ENCODE measurements at places on chromosomes 13 and 19.
A peak's percentile ranks its signal among the peaks of the same experiment; 100 is the strongest.

DNA sequence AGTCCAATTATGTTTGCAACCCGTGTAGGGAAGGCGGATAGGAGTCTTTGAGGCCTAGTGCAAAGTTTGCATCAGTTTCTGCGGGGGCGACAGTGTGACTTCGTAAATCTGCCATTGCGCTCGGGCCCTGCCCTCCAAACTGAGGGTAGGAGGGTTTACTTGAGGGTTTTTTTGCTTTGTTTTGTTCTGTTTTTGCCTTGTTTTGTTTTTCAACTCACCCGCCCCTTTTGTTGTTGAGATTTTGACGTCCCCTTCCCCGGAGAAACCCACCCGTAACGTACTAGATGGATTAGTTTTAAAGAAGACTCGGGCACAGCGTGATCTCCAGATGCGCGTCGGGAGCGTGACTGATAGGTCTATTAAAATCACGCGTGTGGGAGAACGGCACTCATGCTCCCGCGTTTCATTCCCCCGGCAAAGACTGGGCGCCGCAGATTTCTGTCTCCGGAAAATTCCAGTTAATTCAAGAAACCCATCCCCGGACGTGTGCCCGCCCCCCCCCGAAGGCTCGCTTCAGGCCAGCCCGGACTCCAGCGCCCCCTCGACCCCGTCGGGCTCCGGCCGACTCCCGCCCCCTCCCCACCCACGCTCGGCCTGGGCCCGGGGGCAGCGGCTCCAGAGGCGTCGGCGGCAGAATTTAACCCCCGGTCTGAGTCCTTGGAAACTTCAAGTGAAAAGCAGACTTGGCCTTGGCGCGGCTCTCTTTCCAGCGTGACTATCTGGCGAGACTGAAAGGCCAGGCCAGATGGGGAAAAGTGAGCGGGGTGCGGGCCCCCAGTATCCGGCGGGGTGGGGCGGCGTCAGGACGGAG, 5.0 kb downstream of the SOX1 start:
- peaks cover 17% of the 10 kb centered on the region for H3K4me1 ChIP-seq
- H3K27me3 ChIP-seq = no peaks in the 10 kb centered on the region
- DNase-seq = no peak
- no peak overlapping the region for H3K27ac ChIP-seq
- H3K36me3 ChIP-seq = peaks cover 34% of the 10 kb centered on the region

DNA sequence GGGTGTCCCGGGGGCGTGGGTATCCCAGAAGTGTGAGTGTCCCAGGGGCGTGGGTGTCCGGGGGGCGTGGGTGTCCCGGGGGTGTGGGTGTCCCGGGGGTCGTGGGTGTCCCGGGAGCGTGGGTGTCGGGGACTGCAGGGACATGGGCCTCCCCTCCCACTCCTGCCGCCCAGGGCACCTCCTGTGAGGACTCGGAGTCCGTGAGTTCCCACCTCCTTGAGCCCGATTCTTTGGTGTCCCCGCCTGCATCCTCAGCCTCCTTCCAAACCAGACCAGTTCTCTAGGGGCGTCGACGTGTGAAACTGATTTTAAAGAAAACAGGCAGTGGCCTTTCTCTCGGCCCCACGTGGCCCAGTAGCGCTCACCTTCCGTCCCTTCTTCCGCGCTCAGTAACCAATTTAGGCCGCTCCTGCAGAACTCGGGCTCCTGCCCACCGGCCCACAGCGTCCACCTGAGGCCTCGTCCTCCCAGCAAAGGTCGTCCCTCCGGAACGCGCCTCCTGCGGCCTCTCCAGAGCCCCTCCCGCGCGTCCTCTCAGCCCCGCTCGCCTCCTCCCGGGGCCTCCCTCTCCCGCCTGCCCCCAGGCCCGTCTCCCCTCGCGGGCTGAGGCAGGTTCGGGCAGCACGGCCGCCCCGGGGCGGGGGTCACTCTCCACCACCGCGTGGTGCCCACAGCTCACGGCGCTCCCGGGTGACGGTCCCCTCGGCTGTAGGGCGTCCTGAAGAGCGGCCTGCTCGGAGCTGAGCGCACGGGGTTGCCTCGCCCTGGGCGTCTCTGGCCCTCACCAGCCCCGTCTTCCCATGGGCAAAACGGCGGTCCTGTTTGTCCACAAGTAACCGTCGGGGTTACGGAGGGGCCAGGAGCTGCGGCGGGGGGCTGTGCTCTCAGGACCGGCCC, 3.8 kb downstream of the F7 start:
- no peaks in the 10 kb centered on the region for H3K36me3 ChIP-seq
- DNase-seq = no peak
- H3K27ac ChIP-seq = no peak overlapping the region
- no peak overlapping the region for H3K4me3 ChIP-seq

GRCh38 chr19:49441210-49441959, at the start of gene SLC17A7:
Gene SLC17A7, minus strand, starts transcription at chr19:49441527. Its CDS starts 148 bp downstream, at chr19:49441379.
- peaks cover under 1% of the 10 kb centered on the region for H3K36me3 ChIP-seq
- DNase-seq = peak; percentile 65
- H3K4me1 ChIP-seq = peaks cover 14% of the 10 kb centered on the region
- H3K27ac ChIP-seq = no peak within 1 kb of the TSS
- peak within 1 kb of the TSS; percentile 67 for H3K4me3 ChIP-seq
- H3K27me3 ChIP-seq = peaks cover 60% of the 10 kb centered on the region

DNA sequence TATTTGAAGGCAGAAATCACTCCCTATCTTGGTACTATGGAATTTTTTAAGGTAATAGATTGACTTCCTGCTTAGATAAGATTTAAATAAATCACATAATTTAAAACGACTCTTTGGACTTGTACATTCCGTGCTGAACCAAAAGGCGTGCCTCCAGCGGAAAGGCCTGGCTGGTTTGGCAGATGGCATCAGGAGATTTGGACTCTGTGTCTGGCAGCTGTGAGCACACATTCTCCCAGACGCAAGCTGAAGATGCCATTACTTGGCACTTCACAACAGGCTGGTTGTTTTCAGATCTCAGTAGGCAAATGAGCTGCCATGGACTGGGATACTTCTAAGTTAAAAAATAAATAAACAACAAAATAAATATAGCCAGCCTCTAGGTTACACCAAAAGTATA, 104.5 kb upstream of the SLC15A1 start:
- H3K27me3 ChIP-seq = no peaks in the 10 kb centered on the region
- H3K4me1 ChIP-seq = no peaks in the 10 kb centered on the region
- H3K27ac ChIP-seq = no peak overlapping the region
- H3K36me3 ChIP-seq = no peaks in the 10 kb centered on the region
- no peak for DNase-seq
- H3K4me3 ChIP-seq = no peak overlapping the region

- no peaks in the 10 kb centered on the region for H3K36me3 ChIP-seq
- DNase-seq = no peak
- H3K4me1 ChIP-seq = no peaks in the 10 kb centered on the region
These were observed 134.2 kb downstream of the TSHZ3 start for GRCh38 chr19:31214997-31215396.

- H3K4me3 ChIP-seq = no peak overlapping the region
- DNase-seq = no peak
- H3K4me1 ChIP-seq = no peaks in the 10 kb centered on the region
- no peaks in the 10 kb centered on the region for H3K36me3 ChIP-seq
- H3K27ac ChIP-seq = no peak overlapping the region
These were observed 54.0 kb upstream of the GTF3A start for GRCh38 chr13:27370305-27370872.

- no peaks in the 10 kb centered on the region for H3K4me1 ChIP-seq
- H3K36me3 ChIP-seq = no peaks in the 10 kb centered on the region
- H3K4me3 ChIP-seq = no peak overlapping the region
- DNase-seq = no peak
- no peak overlapping the region for H3K27ac ChIP-seq
These were observed 28.5 kb downstream of the ZNF266 start for GRCh38 chr19:9406798-9407352.

DNA sequence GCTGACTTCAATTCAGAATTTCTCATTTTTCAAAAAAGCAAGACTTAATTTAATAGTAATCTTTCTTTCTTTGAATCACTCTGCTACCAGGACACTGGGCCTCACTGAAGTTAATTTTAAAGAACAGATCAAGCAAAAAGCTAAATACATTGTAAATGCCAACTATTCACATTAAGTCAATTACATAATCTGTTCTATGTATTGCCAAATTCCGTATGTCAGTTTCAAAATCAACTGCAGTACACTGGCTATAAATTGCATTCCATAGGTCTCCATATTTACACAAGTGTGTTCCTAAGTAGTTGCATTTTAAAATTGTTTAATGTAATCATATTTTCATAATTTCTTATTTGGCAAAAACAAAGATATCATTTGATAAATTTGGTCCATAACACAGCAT, 10.1 kb downstream of the FOXO1 start:
- H3K4me3 ChIP-seq = no peak overlapping the region
- no peaks in the 10 kb centered on the region for H3K27me3 ChIP-seq
- DNase-seq = no peak
- H3K36me3 ChIP-seq = no peaks in the 10 kb centered on the region
- no peak overlapping the region for H3K27ac ChIP-seq

GRCh38 chr19:54696117-54696548, 28.1 kb upstream of the KIR3DL3 start:
- no peaks in the 10 kb centered on the region for H3K4me1 ChIP-seq
- no peaks in the 10 kb centered on the region for H3K36me3 ChIP-seq
- no peak for DNase-seq
- peaks cover 4% of the 10 kb centered on the region for H3K27me3 ChIP-seq
- H3K4me3 ChIP-seq = no peak overlapping the region

DNA sequence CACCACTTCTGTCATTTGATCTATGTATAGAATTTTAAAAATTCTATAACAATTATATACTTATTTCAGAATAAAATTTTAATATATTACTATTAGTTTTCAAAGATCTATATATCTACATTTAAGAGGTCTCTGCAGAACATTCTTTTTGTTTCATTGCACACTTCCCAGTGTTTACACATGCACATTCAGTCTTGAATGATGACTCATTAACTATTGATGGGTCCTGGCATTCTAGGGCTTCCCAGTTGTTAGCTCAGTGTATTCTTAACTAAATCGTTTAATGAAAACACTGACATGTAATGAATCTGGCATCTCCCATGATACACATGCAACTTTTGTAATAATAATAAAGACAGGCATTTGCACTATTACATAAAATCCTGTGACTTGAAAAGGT, 324.6 kb downstream of the KLF12 start:
- peaks cover 35% of the 10 kb centered on the region for H3K36me3 ChIP-seq
- H3K4me1 ChIP-seq = peaks cover 2% of the 10 kb centered on the region
- no peak for DNase-seq
- H3K27me3 ChIP-seq = no peaks in the 10 kb centered on the region

- H3K27ac ChIP-seq = no peak overlapping the region
- H3K4me3 ChIP-seq = no peak overlapping the region
- no peak for DNase-seq
- peaks cover 80% of the 10 kb centered on the region for H3K36me3 ChIP-seq
- no peaks in the 10 kb centered on the region for H3K4me1 ChIP-seq
These were observed 23.3 kb downstream of the LAMP1 start for GRCh38 chr13:113320226-113320875.

- DNase-seq = no peak
- no peak overlapping the region for H3K4me3 ChIP-seq
- peaks cover 3% of the 10 kb centered on the region for H3K36me3 ChIP-seq
- H3K4me1 ChIP-seq = peaks cover 3% of the 10 kb centered on the region
These were observed 14.9 kb downstream of the CELF5 start for GRCh38 chr19:3239367-3239766.

GRCh38 chr13:32783067-32783466, 196.8 kb downstream of the PDS5B start:
- DNase-seq = no peak
- no peak overlapping the region for H3K4me3 ChIP-seq
- H3K36me3 ChIP-seq = peaks cover 29% of the 10 kb centered on the region
- H3K27ac ChIP-seq = no peak overlapping the region

DNA sequence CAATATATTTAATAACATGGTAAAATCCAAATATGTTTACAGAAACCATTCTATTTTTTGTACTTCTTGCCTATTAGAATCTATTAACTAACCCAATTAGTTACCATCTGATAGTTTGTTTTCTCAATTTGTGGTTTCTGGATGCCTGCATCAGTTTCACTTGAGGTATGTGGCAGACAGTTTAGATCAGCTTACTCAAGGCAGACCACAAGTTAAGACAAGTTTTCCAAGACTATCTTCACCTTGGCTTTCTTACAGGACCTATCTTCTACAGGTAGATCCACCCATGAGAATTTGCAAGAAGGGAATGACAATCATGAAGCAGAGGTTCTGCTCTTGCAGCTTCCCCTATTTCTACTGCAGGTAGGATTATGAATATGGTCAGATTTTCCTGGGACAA, 458.6 kb downstream of the DACH1 start:
- no peak for DNase-seq
- H3K4me3 ChIP-seq = no peak overlapping the region
- no peaks in the 10 kb centered on the region for H3K36me3 ChIP-seq

GRCh38 chr19:57802269-57802668, 12.4 kb downstream of the ZNF552 start:
- peaks cover 7% of the 10 kb centered on the region for H3K4me1 ChIP-seq
- H3K27me3 ChIP-seq = no peaks in the 10 kb centered on the region
- peak overlapping the region; percentile 34 for H3K27ac ChIP-seq
- no peak overlapping the region for H3K4me3 ChIP-seq

DNA sequence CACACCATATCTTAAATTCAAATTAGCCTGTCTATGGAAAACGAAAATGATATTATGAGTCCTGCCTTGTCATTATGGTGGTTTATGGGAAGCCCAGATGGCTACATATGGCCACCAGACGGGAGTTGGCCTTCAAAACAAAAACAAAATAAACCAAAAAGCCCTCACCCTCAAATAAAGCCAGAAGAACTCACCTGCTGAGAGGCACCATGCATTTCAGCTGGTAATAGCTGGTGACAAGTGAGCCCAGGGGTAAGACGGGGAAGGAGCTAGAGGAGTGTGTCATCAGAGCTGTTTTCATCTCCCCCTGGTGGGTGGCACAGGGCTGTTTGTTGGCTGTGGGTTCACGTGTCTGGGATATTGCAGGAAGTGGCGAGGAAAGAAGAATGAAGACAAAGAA, 152.9 kb downstream of the EFNB2 start:
- no peak overlapping the region for H3K27ac ChIP-seq
- peaks cover 6% of the 10 kb centered on the region for H3K4me1 ChIP-seq
- H3K27me3 ChIP-seq = no peaks in the 10 kb centered on the region
- no peak for DNase-seq
- no peaks in the 10 kb centered on the region for H3K36me3 ChIP-seq
- no peak overlapping the region for H3K4me3 ChIP-seq

- H3K4me1 ChIP-seq = no peaks in the 10 kb centered on the region
These were observed 20.4 kb upstream of the ZNF91 start for GRCh38 chr19:23415561-23416191.

DNA sequence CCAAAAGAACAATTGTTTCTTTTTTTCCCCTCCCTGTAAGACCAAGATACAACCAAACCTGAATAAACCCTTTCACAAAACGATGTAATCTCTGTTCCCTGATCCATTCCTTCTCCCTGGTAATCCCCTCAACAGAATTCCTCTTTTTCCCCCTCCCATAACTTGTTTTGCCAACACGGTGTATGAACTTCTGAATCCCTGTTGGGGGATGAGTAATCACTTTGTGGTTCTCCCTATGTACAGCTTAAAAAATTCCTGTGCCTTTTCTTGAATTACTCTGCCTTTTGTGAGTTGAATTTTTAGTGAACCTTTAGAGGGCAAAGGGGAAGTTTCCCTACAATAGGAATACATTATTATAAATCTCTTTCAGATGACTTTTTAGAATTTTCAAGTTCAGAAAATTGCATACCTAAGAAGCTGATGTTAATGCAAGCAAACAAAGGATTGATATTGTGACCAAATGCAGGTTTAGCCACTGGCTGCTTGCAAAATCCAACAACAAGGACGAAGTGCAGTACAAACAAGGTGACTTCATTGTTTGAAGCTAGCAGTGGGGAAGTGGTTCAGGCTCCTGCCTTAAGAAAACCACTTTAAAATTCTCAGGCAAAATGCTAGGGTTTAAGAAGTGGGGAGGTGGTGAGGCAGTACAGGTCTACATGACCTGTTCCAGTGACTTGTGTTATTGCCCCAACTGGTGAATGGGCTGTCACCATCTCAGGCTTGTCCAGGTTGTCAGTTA, 15.0 kb upstream of the EPSTI1 start:
- peaks cover 5% of the 10 kb centered on the region for H3K4me1 ChIP-seq
- H3K36me3 ChIP-seq = no peaks in the 10 kb centered on the region
- no peak overlapping the region for H3K4me3 ChIP-seq
- DNase-seq = no peak

All from neuronal stem cell (in vitro differentiated cells).